ENCODE measurements at places on chromosomes 1 and 21.
A peak's percentile ranks its signal among the peaks of the same experiment; 100 is the strongest.

DNA sequence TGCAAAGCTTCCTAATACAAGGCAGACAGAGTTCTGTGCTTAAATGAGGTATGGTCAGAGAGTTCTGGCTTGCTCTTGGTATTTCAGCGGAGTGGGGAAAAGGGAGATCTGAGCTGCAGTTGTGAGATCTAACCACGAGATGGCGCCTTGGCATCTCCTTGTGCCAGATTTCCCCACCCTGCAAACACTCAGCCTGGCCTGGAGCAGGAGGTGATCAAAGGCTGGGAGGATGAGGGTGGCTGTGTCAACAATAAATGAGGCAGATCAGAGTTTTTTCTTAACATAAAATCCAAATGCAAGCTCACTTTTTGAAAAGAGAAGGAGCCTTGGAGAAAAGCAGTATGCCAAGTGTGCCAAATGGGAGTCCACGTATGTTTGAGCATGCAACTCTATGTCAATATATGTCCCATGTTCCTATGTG is 4.1 kb upstream of the TFAP2E start:
- DNase-seq: peak; percentile 81

DNA sequence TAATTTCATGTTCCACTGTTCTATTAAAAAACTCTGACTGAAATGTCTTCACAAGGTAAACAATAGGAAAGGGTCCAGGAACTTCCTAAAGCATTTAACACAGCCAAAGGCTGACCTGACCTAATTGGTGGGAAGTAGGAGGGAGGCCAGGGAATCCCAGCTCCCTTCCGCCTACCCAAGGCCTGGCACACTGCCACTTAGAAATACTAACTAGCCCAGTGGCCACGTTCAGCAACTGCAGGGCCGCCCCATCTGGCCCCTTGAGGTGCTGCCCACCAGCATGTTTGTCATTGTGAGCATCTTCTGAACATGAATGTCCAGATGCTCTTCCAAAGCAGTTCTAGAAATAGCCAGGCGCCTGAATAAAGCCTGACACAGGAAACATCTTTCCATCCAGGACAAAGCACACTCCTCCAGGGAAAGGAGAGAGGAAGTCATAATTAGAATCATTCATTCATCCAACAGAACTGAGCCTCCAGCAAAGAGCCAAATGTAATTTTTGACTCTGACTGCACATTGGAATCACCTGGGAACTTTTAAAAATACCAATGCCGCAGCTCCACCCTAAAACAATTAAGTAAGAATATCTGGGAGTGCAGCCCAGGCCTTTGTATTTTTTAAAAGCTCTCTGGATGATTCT is 44.6 kb upstream of the BCL9 start:
- no peak for DNase-seq

DNA sequence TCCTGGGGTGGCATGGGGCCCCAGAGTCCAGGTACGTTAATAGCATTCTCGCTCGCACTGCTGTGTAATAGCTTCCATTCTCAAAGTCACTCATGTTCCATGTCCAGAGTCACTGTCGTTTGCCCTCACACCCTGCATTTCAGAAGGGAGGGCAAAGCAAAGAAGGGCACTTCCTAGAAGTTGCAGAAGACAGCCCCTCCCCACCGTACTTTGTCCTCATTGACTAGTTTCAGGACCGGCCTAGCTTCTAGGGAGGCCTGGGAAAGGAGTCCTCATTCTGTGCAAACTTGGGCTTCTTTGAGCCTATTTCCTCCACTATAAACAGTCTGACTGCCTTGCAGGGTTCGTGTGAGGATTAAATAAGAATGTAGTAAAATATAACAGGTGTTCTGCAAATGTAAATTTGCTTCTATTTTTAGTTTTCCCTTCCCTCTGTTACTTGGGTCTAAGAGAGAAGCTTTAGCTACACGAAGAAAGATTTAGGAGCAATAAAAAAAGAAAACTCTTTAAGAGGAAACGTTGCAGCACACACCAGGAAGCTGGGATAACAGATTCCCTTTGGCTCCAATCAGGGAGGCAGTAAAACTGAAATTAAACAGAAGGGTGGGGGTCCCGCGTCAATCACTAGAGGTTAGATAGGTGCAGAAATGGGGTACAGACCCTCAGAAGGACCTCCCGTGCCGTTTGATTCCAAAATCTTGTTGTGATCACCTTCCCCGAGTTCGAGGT is 40.1 kb downstream of the ACTL8 start:
- DNase-seq: peak; percentile 53

DNA sequence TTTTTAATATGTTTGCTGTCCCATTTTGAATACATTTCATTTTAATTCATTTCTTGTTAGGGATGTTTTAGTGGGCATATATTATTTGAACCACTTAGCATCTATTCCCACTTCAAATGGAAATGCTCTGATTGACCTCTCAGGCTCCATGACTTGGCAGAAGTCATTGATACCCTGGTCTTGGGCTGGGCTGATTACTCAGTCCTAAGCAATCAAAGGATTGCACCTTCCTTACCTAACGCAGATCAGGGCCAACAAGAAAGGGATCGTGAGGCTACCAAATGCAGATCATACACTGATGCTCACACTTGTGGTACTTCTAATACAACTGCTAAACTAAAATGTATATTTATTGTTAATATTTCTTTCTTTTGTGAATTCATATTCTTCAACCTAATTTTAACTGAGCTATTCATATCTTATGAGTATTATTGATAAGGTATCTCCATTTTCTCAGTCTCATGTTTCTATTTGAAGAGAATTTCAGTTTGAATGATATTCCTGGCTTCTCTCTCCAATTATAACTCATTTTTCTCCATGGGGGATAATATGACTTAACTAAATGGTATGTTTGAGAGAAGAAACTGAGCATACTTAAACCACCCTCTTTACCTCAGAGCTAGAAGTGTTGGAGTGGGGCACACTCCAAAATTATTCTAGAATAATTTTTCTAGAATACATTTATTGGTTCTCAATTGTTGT is 615.5 kb upstream of the ADAMTS5 start:
- no peak for DNase-seq

DNA sequence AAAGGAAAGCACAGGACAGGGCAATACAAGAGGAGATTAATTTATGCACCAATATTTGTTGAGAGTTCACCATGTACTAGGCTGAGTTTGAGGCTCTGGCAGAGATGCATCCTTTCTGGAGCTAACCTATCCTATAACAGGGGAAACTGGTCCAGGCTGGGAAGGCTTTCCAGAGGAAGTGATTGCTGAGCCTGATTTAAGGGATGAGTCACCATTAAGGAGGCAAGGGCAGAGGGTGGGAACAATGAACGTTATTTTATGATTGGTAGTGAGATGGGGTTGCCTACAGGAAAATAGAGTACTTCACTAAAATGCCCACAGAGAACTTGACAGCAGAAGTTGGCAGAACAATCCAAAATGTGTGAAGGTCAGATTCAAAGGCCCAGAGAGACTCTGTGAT is 141.4 kb downstream of the PLPP3 start:
- no peak for DNase-seq

- no peak for DNase-seq
Observed at GRCh38 chr1:36093226-36093625, 4.5 kb downstream of the ADPRS start.

DNA sequence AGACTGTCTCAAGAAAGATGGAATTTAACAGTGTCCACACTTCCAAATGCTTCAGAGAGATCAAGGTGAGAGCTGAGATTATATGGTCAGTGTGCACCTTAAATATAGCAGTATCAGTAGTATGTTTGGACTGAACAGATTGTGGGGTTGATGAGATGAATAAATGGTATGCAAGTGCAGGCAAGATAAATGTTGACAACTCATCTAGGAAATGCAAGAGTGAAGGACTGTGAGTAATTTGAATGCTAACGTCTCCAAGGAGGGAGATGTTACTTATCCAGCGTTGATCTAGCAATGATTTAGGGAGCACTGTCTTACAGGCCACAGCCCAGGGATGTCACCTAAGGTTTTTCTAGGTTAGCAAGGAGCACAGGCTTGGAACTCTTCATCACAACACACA is 170.7 kb upstream of the GALNT2 start:
- DNase-seq: no peak

DNA sequence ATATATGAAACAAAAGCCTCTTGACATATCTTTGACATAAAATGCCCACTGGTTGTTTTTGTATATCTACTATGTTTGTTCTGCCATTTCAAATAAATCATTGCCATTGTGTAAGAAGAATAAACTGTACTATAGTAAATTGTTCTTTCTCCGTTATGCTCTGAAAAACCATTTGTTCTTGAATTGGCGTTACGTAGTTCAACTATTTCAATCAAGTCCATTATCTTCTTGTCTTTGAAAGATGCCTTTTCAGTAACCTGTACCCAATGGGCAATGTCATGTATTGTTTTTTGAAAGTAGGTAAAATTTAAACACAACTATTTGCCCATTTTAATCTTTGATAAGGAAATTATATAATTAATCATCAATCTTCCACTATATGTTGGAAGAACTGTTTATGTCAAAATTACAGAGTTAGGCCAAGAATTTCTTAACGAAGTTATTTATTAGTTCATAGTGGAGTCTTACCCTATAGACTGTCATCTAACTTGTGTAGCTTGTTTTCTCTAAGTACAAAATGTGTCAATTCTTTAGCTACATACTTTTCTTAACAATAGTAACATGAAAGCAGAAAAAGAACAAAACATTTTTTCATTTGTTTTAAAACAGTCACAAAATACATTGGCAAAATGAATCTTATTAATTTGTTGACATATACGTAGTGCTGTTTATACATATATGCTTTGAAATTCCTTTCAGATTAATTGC is 294.8 kb downstream of the PTPRC start:
- no peak for DNase-seq

DNA sequence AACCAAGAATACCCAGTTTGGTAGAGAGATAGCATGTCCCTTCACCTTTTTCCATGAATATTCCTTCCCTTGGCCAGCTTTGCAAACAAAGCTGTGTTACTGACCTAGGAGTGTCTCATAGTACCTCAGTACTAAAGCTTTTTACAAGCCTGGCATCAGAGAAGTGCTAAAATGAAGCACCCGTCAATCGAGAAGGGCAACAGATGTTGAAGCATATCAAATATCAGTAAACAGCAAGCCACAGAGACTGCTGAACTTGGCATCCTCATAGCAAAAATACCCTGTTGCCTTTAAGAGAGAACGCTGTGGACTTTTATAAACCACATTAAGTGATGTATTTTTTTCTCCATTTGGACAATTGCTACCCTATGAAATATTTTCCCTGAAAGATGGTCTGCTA is 128.6 kb upstream of the HOOK1 start:
- no peak for DNase-seq

DNA sequence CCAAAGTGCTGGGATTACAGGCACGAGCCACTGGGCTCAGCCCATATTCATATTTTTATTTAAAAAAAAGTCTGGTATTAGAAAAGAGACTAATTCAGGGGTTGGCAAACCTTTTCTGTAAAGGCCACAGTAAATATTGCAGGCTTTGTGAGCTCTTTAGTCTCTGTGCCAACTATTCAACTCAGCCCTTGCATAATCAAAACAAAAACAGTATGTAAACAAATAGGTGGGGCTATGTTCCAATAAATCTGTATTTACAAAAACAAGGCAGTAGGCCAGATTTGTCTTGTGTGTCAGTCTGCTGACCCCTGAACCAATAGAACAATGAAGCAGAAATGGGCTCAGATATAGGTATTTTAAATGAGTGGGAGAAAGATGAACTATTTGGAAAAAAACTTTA is 49.3 kb downstream of the CDC42BPA start:
- DNase-seq: no peak

DNA sequence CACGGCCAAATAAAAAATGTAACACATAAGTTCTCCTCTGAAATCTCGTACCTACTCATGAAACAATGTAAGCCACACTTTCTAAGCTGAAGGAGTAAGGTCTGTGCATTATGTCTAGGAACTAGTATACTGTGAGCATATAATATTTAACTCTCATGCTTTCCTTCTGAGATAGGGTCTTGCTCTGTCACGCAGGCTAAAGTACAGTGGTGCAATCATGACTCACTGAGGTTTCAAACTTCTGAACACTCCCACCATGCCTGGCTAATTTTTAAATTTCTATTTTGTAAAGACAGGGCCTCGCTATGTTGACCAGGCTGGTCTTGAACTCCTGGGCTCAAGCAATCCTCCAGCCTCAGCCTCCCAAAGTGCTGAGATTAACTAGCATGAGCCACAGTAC is 71.3 kb downstream of the AHCTF1 start:
- peak; percentile 53 for DNase-seq

DNA sequence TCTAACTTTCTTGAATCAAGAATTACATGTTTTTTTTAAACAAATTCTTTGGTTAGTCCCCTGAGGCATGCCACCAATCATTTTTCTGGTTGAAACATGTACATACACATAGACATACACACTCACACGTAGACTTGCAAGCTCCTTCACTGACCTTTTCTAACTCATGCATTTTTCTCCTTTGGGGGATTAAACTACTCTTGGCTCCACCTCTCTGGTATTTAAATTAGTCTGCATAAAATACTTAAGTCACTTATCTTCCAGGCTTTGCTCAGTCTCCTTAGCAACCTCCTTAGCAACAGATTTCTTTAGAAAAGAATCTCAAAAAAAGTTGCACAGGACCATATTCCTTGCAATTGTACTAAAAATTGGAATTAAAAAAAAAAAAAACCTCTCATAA is 440.9 kb upstream of the LRRC7 start:
- DNase-seq: no peak

DNA sequence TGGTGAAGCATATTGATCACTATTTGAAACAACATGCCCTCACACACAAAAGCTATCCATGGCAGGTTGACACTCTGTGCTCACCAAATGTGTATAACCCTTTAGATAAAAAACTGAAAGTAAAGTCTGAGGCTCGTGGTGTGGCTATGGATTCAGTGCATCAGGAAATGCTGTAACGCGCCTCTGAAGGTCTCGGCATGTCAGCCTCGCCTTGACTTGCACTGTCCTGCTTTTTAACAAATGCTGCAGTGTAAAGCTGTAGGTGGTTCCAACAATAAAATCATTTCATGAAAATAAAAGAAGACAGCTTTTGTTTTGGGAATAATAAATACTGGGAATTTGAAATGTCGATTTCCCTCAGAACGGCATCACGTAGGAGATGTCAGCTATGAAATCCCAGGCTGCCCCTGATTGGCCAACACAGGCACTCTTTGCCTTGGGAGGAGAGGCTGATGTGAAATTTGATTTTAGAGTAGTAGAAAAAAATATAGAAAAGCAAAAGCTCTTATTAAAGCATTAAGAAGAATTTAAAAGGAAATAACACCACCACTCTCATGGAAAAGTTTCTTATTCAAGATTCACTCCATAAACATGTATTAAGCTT is 168.2 kb downstream of the DSCAM start:
- no peak for DNase-seq
